ENCODE measurements at places on chromosomes 3 and 15. TPM values are rescaled to one million over a fixed set of nuclear protein-coding genes. Genes with fewer than 3 reads are reported as not detected.

Gene PIGZ
- total RNA-seq: 0.49 TPM

Gene MINDY4B
- total RNA-seq: not detected

Gene P2RY14
- 0.84 TPM for total RNA-seq

Gene IL12A
- not detected for total RNA-seq

Gene ILDR1
- not detected for total RNA-seq

Gene LMAN1L
- total RNA-seq: 0.27 TPM

Gene TNIK
- 15.9 TPM for total RNA-seq

Gene GOLGA6C
- total RNA-seq: not detected

Gene AGTR1
- total RNA-seq: not detected

Gene DNASE1L3
- not detected for total RNA-seq

Gene RTP1
- not detected for total RNA-seq

Gene ITPKA
- 0.44 TPM for total RNA-seq

Gene ACOX2
- not detected for total RNA-seq

Gene SENP8
- total RNA-seq: 2.7 TPM

Gene ATP10A
- 24.0 TPM for total RNA-seq

Gene SNURF
- 22.8 TPM for total RNA-seq

Gene TMCO5A
- total RNA-seq: not detected

Gene FRG2C
- not detected for total RNA-seq

Gene XRN1
- total RNA-seq: 34.6 TPM

Gene CTXND1
- not detected for total RNA-seq

Gene FRMD5
- 0.28 TPM for total RNA-seq

Gene KBTBD13
- total RNA-seq: not detected

Gene GJD2
- not detected for total RNA-seq

All from CD8-positive, alpha-beta memory T cell (primary cell).